Fibroblast of the conjunctiva (primary cell): ENCODE measurements at places on chromosomes 1 and 21.
A peak's percentile ranks its signal among the peaks of the same experiment; 100 is the strongest.

DNA sequence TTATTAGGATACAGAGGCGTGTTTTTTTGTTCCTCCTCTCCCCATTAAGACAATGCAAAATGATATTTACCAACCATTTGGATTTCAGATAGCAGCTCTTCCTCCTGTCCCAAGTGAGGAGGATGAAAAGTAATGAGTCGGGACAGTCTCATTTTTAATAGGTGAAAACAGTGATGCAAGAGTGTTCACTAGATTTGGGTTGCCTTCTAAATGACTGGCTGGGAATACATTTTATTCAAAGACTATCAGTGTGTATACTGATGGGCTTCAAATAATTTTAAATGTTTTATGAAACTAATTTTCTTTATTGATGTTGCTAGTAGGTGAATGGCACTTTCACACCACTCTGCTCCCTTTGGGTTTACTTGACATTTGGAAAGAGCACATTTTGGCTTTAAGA lies 2.1 kb downstream of the RCOR3 start:
- DNase-seq: no peak

DNA sequence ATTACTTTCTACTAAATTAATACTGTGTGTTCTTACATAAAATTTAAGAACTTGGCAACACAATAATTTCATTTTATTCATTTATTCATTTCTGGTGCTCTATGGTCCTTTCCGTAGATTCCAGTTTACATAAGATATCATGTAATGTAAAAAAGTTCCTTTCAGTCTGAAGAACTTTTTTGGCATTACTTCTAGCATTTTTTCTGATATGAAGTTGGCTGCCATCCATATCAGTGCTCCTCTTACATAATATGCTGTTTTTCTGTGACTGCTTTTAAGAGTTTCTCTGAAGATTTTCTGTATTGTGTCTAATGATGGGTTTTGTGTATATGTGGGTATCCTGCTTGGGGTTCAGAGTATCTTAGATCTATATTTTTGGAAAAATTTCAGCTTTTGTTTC lies 34.8 kb downstream of the LIN9 start:
- DNase-seq: no peak

- no peak for DNase-seq
These were observed 76.3 kb downstream of the ZP4 start for GRCh38 chr1:237814319-237814924.

- no peak for DNase-seq
These were observed 3.6 kb downstream of the FAM151A start for GRCh38 chr1:54619749-54620148.

DNA sequence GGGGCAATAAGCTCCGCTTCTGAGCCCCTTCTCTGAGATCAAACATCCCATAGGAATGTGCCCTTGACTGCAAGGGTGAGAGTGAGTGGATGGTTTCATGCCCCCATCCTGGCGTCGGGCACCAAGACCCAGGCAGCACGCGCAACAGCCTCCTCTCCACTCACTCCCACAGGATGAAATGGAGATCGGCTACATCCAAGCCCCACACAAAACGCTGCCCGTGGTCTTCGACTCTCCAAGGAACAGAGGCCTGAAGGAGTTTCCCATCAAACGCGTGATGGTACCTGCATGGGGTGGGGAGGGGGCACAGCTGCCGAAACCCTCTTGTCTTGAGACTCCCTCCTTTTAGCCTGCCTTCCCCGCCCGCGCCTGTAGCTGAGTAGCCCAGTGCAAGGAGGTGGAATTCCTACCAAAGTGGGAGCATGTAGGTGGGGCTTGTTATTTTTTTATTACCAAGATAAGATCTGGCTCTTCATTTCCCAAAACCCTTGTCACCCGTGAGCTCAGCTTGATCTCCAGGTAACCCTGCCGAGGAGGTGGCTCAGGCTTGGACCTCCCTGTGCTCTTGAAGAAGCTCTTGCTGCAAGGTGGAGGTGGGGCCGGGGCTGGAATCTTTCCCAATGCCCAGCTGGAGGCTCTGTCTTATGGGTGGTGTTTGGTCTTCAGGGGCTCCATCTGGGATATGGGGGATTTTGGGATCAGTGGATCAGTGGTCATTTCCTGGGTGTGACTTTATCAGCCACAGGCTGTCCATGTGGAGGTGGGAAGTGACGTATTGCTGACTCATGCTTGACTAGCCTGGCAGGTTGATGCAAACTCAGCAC lies 24.0 kb upstream of the PADI6 start:
- no peak for DNase-seq

DNA sequence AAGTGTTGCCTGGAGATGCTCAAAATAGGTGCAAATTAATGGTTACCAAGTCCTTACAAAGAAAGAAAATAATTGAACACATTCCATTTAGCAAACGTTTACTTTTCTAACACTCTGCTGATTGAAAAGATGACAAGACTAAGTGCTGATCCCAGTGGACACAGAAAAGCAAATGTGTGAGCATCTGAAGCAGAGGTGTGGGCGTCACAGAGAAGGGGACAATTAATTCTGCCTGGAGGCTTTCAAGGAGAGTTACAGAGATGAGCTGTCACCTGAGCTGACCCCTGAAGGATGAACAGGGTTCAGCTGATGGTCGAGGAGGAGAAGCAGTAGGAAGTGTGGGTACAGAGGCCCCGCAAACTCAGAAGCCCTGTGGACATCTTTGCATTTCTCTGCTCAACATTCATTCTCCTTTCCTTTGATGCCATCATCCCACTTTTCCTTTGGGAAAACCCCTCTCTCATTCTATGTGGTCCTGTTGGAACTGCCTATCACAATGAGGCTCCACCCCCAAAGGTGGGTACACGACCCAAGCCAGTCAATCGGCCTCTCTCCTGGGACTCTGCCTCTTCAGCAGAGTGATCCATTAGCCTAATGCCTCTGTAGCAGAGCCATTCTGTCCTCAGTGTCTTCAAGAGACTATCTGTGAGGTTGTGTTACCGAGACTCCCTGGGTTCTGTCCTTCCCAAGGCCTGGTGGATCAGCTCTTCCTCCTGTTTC lies 17.2 kb upstream of the PLA2G2E start:
- DNase-seq: no peak

DNA sequence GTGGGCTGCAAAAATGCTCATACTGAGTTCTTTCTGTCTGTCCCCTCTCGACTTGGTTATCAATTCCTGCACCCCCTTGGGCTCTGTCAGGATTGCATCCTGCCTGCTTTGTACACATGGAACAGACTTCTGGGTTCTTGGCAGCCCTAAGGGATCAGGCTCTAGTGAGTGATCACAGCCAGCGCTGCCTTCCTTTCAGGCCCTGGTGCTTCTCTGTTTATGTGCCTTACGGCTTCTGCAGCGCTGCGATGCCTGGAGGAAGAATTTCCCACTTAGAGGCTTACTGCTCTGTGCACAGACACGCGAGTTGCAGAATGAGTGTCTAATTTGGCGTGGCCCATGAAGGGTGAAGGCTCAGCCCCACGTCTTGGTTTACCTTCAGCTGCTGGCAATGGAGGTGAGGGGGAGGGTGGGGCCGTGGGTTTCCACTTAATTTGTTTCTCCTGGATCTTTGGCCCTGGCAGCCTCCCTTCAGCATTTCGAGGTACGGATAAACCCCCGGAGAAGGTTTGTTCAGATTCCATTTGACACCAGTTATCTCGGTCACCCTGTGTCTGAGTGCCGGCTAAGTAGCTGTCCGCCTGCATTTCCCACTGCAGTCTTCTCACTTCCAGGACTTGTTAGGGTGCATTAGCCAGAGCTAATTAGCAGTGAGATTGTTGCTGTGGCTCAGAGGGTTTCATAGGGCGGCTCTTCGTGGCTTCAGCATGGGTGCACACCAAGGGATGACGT lies 227.3 kb downstream of the DYRK1A start:
- no peak for DNase-seq

GRCh38 chr1:235913311-235913710 lies 46.6 kb upstream of the LYST start:
- no peak for DNase-seq

DNA sequence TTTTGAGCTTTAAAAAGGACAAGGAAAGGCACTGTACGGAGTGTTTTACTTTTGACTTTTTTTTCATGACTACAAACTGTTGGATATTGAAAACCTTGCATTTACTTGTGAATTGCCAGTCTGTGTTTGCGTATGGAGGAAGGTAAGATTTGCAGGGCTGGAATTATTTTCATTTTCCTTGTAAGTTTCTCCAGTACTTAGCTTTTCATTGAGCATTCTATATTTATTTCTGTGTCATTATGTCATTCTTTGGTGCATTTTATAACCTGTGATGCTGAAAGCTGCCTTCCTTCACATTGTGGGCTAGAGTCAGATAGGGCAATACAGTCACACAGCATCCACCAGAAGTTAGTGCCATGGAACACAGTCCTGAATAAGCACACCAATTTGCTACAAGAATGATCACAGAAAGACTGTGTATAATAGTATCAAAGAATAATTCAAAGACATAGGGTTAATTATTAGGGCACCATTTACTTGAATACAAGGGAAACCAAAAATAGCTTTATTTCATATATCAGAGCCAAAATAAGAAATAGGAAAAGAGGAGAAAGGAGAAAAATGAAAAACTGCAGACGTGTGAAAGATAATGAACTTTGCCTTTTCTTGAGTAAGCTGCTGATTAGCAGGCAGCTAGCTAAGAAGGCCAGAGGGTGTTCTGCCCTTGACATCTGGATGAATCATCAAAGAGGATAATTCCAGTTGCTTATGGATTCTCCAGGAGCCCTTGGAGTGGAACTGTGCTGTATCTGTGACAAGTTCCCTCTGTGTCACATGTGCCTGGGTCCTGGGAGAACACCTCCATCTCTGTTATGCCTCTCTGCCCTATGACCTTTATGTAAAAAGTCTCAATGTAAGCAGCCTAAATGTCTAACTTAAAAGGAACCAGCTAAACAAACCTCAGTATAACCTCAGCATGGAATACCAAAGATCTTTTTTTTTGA lies 8.0 kb upstream of the FAM20B start:
- no peak for DNase-seq

- no peak for DNase-seq
These were observed 2.5 kb downstream of the VWA1 start for GRCh38 chr1:1437904-1438376.

GRCh38 chr21:43764576-43765495 lies 11.3 kb downstream of the CSTB start:
- DNase-seq: no peak

- DNase-seq: no peak
These were observed 111.2 kb upstream of the OLIG2 start for GRCh38 chr21:32914424-32915039.

DNA sequence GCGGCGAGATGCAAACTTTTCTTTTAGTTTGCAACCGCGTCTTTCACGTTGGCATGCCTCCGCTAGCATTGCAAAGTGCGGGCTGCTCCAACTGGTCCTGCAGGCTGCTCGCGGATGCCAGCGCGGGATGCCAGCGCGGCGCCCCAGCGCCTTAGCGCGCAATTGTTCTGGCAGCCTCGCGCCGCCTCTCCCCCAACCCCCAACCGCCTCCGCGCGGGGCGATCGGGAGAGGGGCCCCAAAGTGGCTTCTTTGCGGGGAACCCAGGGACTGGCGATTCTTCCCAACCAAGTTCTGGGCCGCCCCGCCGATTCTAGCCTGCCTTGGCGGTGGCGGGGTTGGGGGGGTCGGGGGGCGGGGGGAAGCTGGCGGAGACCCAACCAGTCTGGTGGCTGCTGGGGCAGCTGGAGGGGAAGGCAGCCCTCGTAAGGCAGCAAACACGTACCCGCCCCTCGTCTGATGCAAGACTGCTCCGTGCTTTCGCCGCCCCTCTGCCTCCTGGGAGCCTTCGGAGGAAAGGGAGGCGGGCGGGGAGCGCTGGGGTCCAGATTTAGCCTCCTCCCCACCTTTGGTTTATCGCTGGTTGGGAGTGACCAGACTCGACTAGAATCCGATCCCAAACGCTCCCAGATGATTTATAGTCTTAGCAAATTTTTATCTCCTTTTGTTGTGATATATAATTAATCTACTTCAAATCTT lies 756 bp downstream of the PHGDH start:
- DNase-seq: peak; percentile 96

- no peak for DNase-seq
These were observed 61.9 kb downstream of the PRDM2 start for GRCh38 chr1:13761883-13762282.

DNA sequence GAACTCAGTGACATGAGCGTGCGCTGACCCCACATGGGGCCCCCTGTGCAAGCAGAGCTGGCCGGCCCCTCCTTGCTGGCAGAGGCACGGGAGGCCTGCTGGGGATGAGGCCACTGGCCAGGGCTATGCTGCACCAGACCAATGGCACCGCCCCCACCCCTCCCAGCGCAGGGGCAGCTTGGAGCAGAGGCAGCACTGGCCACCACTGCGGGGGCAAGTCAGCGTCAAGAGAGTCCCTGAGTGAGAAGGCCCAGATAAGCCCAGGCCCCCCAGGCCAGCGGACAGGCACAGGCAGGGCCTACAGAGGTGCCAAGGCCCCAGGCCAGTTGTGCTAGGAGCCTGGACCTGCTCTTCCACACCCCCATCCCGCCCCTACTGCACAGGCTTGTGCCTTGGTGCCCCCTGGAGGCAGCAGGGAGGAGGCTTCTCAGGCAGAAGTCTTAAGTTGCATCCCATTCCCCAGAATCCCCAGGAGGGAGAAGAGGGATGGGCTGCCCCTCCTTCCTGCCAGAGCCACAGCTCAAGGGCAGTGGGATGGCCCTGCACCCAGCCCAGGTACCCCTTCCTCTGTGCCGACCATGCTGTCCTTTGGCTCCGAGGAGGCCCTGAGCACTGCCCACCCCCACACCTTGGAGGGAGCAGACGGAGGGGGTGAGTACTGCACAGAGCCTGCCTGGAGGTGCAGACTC lies 35.8 kb downstream of the EPHX1 start:
- DNase-seq: peak; percentile 86

DNA sequence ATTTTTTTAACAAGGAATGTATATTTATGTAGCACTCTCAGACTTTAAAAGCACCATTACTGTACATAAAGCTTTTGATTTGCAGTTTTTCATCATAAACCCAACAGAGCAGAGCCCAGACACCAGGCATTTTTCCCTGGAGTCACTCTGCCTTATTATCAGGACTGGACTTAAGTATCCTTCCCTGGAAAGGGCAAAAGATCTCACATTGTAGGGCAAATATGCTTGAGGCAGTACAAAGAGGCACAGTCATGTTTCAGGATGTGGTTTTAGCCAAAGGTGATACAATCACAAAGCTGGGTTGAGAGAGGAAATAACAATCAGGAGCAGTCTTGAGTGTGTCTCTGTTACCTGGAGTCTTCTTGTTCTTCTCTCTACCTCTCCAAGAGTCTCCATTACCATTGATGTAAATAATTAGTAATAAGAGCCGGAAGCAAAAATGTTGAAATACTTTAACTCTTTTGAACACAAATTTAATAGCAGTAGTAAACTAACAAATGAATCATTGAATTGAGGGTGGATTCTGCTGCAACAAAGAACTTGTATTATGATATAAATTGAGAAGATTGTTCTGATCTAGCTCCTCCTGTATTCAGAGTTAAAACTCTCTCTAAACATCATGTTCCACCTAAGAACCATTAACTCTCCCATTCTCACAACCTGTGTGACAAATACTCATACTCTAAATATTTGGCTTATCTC lies 160.5 kb downstream of the LTN1 start:
- no peak for DNase-seq

DNA sequence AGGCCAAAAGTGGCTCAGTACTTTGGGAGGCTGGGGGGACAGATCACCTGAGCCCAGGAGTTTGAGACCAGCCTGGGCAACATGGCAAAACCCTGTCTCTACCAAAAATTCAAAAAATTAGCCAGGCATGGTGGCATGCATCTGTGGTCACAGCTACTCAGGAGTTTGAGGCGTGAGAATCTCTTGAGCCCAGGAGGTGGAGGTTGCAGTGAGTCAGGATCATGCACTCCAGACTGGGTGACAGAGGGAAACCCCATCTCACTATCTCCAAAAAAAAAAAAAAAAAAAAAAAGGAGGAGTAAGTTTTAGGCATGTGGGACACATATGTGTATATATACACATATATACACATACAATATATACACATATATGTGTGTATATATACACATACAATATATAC lies 165.3 kb upstream of the DPYD start:
- no peak for DNase-seq
